ENCODE measurements at places on chromosomes 4 and X. TPM values are rescaled to one million over a fixed set of nuclear protein-coding genes. Genes with fewer than 3 reads are reported as not detected.

SSX2 gene
- total RNA-seq = not detected

CXorf58 gene
- total RNA-seq = not detected

SMIM10 gene
- 5.9 TPM for total RNA-seq

NXF2B gene
- not detected for total RNA-seq

KCND1 gene
- total RNA-seq = 1.3 TPM

CXXC4 gene
- 3.6 TPM for total RNA-seq

NEK1 gene
- 12.2 TPM for total RNA-seq

SGMS2 gene
- 32.2 TPM for total RNA-seq

RASGEF1B gene
- total RNA-seq = 4.3 TPM

SFRP2 gene
- total RNA-seq = 11.9 TPM

CYTL1 gene
- total RNA-seq = not detected

SHROOM4 gene
- 1.6 TPM for total RNA-seq

FHIP1A gene
- 20.8 TPM for total RNA-seq

TCEAL6 gene
- total RNA-seq = not detected

BANK1 gene
- 2.0 TPM for total RNA-seq

PDE6B gene
- total RNA-seq = 0.26 TPM

SPATA4 gene
- not detected for total RNA-seq

EXOC1 gene
- 37.9 TPM for total RNA-seq

SRPX gene
- total RNA-seq = 42.5 TPM

Data from body of pancreas (tissue), 4 donors.